EH (cell line): ENCODE measurements at places on chromosomes 16 and 17.
A peak's percentile ranks its signal among the peaks of the same experiment; 100 is the strongest.

- DNase-seq, result no peak
These were observed 79.0 kb downstream of the C16orf78 start for GRCh38 chr16:49452578-49452977.

DNA sequence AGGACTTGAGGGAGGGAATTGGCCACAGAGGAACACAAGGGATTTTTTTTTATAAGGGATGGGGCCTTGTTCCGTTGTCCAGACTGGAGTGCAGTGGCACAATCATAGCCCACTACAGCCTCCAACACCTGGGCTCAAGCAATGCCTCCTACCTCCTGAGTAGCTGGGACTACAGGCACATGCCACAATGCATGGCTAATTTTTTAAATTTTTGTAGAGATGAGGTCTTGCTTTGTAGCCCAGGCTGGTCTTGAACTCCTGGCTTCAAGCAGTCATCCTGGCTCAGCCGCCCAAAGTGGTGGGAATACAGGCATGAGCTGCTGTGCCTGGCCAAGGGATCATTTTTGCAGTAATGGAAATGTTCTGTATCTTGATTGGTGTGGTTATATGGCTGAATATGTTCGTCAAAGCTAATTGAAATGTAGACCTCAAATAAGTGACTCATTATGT is 56.9 kb downstream of the VMP1 start:
- DNase-seq, result peak; percentile 38

DNA sequence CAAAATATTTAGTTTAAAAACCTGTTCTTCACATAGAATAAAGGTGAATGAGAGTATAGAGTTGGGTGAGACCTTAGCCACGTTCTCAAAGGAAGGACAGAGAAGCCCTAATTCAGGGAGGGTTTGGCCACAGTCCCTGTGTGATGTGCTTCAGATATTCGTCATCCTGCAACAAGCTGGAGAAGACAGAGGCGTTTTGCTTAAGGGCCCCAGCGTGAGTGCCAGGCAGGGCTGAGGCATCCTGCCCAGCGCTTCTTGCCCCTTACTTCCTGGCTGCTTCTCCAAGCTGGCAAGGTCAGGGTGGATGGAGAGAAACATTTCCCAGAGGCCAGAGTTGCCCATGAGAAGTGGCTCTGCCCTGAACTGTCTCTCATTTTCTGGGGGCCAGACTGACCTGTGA is 46.9 kb downstream of the AXIN2 start:
- peak; percentile 70 for DNase-seq

DNA sequence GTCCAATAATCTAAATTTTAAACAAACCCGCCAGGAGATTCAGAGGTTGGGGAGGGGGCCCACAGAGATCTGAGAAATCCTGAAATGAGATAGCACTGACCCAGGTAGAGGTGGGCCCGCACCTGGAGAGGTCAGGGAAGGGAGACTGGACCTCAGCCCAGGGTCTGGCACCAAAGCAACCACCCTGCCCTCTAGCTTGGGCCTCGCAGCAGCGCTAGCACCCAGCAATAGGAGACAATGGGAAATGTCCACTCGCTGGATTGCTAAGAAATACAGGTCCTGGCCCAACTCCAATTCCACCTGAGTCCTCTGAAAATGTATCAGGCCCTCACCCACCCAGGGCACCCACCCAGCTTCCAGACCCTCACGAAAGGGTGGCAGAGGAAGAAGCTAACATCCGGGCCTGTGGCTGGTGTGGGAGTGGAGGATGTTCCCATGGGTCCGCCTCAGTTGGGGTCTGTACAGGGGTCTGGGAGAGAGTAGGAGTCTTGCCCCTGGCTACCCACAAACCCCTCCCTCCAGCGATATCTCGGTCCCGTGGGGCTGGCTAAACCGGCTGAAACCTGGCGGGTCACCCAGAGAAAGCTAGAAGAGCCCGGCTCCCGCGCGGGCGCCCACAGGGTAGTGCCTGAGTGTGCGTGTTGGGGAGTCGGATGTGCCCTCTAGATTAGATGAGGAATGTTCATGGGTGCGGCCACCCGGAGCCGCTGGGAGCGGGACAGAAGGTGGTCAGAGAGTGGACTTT is 1.1 kb downstream of the PLLP start:
- DNase-seq, result no peak

DNA sequence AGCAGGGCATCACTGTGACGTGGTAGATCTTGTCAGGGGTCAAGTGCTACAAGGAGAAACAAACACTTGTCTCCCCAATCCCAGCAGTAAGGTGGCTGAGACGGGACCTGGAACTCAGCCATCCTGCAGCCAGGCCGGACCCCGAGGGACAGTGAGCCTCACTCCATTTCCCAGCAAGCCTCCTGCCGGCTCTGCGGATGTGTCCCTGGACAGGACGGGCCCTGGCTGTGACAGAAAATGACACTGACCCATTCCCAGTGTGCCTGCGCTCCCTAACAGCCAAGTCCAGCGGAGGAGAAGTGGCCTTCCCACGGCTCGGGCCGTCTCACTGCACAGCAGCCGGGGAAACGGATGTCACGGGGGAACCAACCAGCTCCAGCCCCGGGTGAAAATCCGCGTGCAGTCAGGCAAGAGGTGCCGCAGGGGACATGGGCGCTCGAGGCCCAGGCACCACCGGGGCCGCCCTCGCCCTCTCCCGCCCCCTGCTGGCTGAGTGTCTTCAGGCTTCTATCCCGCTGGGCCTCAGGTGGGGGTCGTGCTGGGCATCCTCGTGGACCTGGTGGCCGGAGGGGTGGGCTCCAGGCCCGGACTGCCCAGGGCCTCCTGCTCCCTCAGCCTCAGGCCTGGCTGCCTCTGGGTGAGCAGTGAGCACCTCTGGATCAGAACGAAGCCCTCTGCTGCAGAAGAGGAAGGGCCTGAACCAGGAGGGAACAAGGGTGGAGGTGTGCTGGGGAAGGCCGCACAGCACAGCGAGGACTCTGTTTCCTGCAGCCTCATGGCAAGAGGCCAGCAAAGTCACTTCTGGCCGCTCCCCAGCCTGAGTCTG is 6.7 kb downstream of the HAGHL start:
- no peak for DNase-seq

- DNase-seq, result peak; percentile 7
These were observed 42.0 kb upstream of the KSR1 start for GRCh38 chr17:27414271-27414670.

- peak; percentile 35 for DNase-seq
These were observed 12.9 kb upstream of the SEC14L1 start for GRCh38 chr17:77127735-77128361.

- no peak for DNase-seq
These were observed 291.1 kb upstream of the IRX3 start for GRCh38 chr16:54577651-54578128.

DNA sequence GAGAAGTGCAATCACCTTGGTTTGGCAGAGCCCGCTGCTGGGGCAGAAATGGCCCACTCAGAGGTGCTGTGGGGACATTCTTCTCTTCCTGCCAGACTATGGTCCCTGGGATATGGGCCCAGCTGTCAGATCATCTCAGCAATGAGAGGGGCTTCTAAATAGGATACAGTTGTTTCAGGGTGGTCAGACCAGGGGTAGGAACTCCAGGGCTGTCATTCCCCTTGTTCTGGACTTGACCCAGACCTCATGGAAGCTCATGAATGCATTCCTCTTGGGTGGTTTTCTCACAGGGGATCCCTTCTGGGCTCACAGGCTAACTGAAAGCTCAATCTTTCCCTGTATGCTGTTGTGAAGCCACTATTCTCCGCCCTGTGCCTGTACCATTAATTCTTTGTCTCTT is 347.2 kb downstream of the SLC39A11 start:
- DNase-seq, result no peak

- no peak for DNase-seq
These were observed 57.0 kb downstream of the CCDC57 start for GRCh38 chr17:82155606-82156005.

DNA sequence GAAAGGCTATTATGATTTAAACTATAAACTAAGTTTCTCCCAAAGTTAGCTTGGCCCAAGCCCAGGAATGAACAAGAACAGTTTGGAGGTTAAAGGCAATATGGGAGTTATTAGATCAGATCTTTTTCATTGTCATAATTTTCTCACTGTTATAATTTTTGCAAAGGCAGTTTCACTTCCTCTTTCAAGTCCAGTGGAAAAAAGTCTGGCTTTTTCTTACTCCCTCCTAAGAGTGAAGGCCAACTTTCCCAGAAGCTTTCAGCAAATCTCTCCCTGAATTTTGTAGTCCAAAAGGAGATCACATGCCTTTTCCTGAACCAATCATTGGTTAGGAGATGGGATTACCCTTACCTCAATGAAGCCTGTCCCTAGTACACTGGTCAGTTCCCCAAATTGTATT is 9.1 kb upstream of the BLMH start:
- no peak for DNase-seq

DNA sequence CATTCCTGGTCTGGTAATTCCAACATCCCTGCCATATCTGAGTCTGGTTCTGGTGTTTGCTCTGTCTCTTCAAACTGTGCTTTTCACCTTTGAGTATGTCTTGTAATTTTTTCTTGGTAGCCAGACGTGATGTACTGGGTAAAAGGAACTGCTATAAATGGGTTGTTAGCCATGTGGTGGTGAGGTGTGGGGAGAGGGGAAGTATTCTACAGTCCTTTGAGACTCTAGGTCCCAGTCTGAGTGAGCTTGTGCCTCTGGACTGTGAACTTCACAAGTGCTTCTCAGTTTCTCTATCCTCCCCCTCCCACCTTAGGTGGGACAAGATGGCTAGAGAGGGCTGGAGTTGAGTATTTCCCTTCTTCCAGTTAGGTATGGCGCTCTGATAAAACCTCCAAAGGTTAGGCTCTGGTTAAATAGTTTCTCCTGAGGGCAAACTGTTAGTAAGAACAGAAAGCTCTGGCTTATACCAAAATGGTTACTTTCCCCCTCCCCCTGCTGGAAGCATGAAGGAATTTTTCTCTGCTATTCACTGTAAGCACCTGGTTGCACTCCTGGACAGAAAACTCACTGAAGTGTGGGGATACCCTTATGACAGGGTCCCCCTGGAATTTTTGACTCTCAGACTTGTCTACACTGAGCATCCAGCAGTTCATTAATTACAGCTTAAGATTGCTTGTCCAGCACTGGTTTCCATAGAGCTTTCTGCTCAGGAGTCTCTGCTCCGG is 87.8 kb downstream of the MARCHF10 start:
- DNase-seq, result no peak

DNA sequence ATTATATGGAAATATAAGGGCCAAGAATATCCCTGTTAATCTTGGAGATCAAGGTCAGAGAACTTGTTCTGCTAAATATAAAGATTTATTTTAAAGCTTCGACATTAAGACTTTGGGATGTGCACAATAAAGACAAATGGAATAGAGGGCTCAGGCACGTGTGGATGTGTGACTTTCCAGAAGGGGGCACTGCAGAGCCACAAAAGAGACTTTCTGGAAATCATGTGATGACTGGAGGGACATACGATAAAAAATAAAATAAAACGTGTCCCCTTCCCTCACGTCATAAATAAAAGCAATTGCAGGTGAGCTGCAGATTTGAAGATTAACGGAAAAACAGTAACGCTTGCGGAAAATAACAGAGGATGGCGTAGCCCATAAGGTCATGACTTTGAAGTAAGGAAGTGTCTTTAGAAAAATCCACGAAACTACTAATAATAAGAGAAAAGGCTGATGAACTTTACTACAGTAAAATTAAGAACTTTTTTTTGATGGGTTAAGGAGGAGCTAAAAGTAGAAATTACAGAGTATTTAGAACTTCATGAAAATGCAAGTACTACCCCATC is 9.4 kb upstream of the ENGASE start:
- DNase-seq, result peak; percentile 43

DNA sequence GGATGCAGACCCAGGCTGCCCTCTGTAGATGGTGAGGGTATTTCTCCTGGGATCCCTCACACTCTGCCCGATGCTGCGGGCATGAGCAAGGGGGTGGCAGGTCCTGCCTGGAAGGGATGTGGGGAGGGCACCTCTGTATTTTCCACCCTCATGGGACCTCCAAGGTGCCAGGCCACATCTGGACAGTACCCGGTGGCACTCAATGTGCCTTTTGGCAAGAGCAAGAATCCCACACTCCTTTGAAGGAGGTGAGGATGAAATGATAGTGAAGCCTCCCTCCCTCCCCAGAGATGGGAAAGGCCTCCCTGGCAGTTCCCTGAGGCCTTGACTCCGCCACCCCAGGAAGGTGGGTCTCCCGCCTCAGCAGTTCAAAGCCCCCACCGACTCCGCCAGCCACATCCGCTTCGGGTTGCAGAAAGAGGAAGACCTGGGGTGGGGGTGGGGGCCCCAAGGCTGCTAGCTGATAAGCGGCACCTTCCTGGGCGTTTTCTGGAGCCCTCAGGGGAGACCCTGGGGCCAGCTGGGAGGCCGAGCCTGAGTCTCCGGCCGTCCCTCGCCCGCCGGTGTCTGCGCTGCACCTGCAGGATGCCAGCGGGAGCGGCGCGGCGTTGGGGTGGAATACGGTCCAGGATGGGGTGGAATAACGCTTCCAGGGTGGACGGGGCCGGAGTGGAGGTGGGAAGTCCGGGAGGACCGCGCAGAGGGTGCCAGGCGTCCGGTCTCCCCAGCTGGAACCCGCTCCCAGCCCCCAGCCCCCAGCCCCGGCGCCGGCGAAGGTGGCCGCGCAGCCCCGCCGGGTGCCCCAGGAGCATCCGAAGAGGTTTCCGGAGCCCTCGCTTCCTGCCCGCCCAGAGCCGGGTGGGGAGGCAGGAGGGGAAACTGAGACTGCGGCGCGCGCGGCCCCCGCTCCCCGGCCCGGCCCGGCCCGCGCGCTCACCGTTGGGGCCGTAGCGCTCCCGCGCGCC is 718 bp downstream of the ATP2A3 start:
- DNase-seq, result no peak

DNA sequence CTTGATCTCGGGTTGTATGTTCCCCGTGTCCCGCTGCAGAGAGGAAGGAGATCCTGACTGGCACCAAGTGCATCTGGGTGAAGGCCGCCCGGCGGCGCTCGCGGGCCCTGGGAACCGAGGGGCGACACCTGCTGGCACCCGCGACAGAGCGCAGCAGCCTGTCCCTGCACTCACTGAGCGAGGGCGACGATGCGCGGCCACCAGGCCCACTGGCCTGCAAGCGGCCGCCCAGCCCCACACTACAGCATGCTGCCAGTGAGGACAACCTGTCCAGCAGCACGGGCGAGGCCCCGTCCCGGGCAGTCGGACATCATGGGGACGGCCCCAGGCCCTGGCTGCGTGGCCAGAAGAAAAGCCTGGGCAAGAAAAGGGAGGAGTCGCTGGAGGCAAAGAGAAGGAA is 7.5 kb downstream of the BTBD17 start:
- DNase-seq, result no peak

DNA sequence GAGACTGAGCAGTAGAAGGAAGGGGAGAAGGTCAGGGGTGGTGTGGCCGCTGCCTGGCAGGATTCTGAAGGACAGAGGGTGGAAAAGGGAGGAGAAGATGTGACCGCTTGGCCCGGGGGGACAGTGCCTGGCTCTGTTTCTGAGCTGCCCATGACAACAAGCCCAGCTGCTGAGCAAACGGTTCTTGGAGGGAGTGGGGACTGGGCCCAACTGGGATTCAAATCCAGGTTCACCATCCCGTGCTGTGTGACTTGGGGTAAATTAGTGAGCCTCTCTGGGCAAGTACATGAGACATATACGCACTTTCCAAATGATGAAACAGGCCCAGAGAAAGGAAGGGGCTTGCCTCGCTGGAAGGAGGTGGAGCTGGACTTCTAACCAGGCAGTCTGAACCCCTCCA is 23.3 kb downstream of the SEC14L5 start:
- DNase-seq, result no peak
